Kidney (tissue), 22 donors: ENCODE measurements at places on chromosomes 11 and 22. TPM values are rescaled to one million over a fixed set of nuclear protein-coding genes. Genes with fewer than 3 reads are reported as not detected.

DNA sequence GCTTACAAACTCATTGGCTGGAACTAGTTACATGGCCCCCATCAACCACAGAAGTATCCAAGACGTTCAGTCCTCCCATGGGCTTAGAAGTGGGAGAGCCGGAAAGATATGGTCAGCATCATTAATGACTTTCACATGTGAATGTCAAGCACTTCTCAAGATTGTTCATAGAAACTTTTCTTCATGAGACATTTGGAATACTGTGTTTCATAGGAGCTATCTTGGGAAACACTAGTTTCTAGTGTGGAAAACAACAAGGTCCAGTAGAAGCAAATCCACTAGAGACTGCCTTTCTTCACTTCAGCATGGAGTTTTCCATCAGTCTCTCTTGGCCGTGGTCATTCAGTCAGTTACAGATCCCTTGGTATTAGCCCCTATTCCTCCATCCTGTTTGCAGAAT, 160.9 kb downstream of the C11orf91 start:
- DNase-seq = no peak
- H3K4me1 ChIP-seq = no peaks in the 10 kb centered on the region
- no peaks in the 10 kb centered on the region for H3K36me3 ChIP-seq
- no peaks in the 10 kb centered on the region for H3K27me3 ChIP-seq
- H3K27ac ChIP-seq = no peak overlapping the region

DNA sequence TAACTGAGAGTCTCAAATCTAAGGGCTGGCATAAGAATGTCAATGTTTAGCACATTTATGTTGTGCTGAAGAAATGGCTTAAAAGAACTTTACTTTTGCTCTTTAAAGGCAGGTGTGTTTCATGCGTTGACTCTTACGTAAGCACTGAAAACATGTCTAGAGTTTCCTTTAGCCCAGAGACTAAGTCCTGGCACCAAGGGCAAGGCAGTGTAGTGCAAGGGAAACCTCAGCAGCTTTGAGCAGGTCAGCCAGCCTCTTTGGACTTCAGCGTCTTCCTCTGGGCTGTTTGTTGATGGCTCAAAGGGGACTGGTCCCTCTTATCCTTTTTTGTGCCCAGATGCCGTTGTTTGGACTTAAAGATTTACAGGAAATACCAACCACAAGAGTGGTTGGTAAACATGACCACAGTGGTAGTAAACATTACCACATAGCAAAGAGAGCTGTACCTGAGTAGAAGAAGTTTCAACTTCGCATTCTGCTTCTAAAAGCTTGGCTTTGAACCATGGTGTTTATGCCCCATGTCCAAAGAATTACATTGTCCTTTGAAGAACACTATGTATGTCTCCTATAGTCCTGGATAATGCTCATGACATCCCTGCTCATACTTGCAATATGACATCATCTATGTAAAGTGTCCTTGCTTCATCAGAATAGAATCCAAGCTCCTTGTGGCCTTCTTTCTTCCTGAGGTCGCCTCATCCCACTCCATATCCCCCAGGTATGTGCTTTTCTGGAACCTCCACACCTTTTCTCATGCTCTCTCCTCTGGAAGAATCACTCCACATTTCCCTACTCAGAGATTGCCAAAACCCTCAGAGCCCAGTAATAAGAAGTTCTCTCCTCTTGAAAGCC, 23.5 kb downstream of the TENM4 start:
- H3K27me3 ChIP-seq = no peaks in the 10 kb centered on the region
- H3K27ac ChIP-seq = no peak overlapping the region
- no peaks in the 10 kb centered on the region for H3K36me3 ChIP-seq
- H3K4me3 ChIP-seq = no peak overlapping the region
- peaks cover 9% of the 10 kb centered on the region for H3K4me1 ChIP-seq

Gene AQP11
- total RNA-seq = 1.4 TPM

GRCh38 chr22:47435204-47435487, 672.7 kb downstream of the TBC1D22A start:
- no peak overlapping the region for H3K4me3 ChIP-seq
- H3K36me3 ChIP-seq = no peaks in the 10 kb centered on the region
- no peak for DNase-seq
- no peaks in the 10 kb centered on the region for H3K4me1 ChIP-seq
- H3K27ac ChIP-seq = no peak overlapping the region

Gene CRYBB2
- total RNA-seq = not detected

DNA sequence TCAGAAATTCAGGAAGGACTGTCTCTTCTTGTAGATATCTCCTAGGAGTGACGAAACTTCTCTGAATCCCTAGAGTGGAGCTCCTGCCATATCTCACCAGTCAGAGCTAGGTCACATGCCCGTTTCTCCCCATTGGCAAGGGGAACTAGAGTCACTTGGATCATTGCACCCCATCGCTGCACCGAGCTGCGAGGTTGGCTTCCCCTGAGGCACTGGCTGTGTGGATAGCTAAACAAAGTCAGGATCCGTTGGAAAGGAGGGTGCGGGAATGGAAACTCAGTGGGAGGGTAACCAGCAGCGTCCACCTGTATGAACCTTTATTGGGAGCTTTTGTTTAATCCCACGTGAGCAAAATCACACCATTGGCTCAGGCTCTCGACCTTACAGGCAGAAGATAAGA, 283.8 kb downstream of the BRD1 start:
- H3K4me1 ChIP-seq = no peaks in the 10 kb centered on the region
- H3K36me3 ChIP-seq = no peaks in the 10 kb centered on the region
- DNase-seq = no peak
- no peak overlapping the region for H3K27ac ChIP-seq

GRCh38 chr11:87970762-87971161, 204.5 kb downstream of the RAB38 start:
- no peak overlapping the region for H3K4me3 ChIP-seq
- no peaks in the 10 kb centered on the region for H3K4me1 ChIP-seq
- H3K36me3 ChIP-seq = no peaks in the 10 kb centered on the region
- no peak for DNase-seq
- no peak overlapping the region for H3K27ac ChIP-seq
- no peaks in the 10 kb centered on the region for H3K27me3 ChIP-seq

DNA sequence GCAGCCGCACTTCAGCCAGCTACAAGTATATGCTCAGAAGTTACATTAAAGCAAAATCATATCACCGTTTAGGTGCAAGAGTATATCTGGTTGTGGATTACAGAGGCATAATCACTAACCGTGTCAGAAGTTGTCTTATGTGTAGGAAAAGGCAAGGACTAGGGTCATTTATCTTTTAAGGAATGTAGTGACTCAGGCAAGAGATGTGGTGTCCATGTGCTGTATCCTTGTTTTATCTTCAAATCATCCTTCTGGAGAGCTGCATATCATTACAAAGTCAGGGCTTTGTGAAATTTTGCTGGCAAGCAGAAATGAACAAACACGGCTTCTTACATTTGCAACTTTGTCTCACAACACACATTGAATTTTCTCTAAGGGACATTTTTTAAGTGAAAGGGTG, 12.7 kb upstream of the CHORDC1 start:
- no peak for DNase-seq
- H3K36me3 ChIP-seq = no peaks in the 10 kb centered on the region
- no peak overlapping the region for H3K27ac ChIP-seq
- no peak overlapping the region for H3K4me3 ChIP-seq
- no peaks in the 10 kb centered on the region for H3K4me1 ChIP-seq

DNA sequence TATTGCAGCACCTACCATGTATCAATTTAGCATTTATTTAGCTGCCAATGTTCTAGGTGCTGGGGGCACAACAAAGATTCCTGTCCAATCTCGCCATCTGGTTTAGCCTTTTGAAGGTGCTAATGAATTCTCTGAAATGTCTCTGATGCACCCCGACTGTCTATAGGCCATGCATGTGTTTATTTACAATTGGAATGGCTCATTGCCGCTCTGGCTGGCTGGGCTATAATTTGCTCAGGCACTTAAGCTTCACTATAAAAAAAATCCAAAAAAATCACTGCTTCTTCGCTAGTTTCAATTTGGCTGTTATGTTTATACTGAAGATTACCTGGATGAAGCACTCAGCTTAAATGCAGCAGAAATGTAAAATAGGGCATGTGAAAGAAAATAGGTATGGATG, 115.0 kb upstream of the PAX6 start:
- no peaks in the 10 kb centered on the region for H3K4me1 ChIP-seq
- no peak overlapping the region for H3K27ac ChIP-seq
- H3K36me3 ChIP-seq = no peaks in the 10 kb centered on the region

Gene WBP2NL
- total RNA-seq = 2.5 TPM

Gene CDKN1C
- 54.8 TPM for total RNA-seq

GRCh38 chr11:86666193-86666592, 6.2 kb downstream of the ME3 start:
- no peaks in the 10 kb centered on the region for H3K36me3 ChIP-seq
- no peak overlapping the region for H3K27ac ChIP-seq
- no peak for DNase-seq
- H3K27me3 ChIP-seq = no peaks in the 10 kb centered on the region
- no peak overlapping the region for H3K4me3 ChIP-seq

DNA sequence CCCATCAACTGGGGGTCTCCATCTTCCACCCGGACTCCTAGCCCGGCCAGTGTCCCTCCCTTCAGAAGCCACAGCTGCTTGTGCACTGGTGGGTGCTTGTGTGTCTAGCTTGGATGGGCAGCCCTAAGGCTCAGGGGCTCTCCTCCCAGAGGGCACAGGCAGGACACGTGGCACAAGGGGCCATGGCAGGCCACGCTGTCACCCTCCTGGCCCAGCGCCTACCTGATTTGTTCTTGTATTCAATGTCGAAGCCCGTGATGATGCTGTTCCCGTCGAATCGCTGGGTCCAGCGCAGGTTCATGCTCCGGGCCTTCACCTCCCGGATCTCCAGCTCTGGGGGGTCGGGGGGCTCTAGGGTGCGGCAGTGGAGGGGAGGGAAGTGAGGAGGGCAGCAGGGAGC, 152.6 kb downstream of the CEP164 start:
- no peak overlapping the region for H3K27ac ChIP-seq
- no peak for DNase-seq
- no peaks in the 10 kb centered on the region for H3K4me1 ChIP-seq
- no peaks in the 10 kb centered on the region for H3K27me3 ChIP-seq

GRCh38 chr11:19713196-19714021, 772 bp downstream of the NAV2 start:
- H3K27me3 ChIP-seq = peaks cover 7% of the 10 kb centered on the region
- H3K36me3 ChIP-seq = no peaks in the 10 kb centered on the region
- DNase-seq = peak; percentile 21
- H3K4me1 ChIP-seq = no peaks in the 10 kb centered on the region
- peak overlapping the region; percentile 65 for H3K4me3 ChIP-seq

GRCh38 chr11:132793831-132794230, 738.5 kb downstream of the OPCML start:
- H3K27me3 ChIP-seq = no peaks in the 10 kb centered on the region
- DNase-seq = no peak
- no peak overlapping the region for H3K27ac ChIP-seq
- H3K36me3 ChIP-seq = no peaks in the 10 kb centered on the region
- H3K4me1 ChIP-seq = no peaks in the 10 kb centered on the region
- no peak overlapping the region for H3K4me3 ChIP-seq

- no peaks in the 10 kb centered on the region for H3K27me3 ChIP-seq
- no peak overlapping the region for H3K4me3 ChIP-seq
- no peaks in the 10 kb centered on the region for H3K4me1 ChIP-seq
These were observed 2069.3 kb upstream of the RAG2 start for GRCh38 chr11:38667359-38667758.

GRCh38 chr22:19779685-19780268, 19.2 kb downstream of the TBX1 start:
- no peak overlapping the region for H3K27ac ChIP-seq
- H3K36me3 ChIP-seq = no peaks in the 10 kb centered on the region

DNA sequence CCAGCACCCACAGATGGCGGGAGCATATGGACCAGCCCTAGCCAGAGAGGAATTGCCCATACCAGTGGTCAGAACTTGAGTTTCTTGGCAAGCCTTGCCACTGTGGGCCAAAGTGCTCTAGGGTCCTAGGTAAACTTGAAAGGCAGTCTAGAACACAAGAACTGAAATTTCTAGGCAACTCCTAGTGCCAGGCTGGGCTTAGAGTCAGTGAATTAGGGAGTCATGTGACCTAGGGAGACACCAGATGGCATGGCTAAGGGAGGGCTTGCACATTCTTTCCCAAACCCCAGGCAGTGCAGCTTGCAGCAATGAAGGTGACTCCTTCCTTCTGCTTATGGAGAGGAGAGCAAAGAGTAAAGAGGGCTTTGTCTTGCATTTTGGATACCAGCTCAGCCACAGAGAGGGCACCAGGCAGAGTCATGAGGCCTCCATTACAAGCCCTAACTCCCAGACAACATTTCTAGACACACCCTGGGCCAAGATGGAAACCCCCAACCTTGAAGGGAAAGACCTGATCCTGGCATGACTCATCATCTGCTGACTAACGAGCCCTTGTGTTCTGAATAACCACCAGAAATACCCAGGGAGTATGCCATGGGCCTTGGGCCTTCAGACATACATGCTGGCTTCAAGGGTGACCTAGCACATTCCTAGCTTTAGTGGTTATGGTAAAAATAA, 19.2 kb upstream of the OR56A3 start:
- no peak overlapping the region for H3K4me3 ChIP-seq
- H3K27ac ChIP-seq = no peak overlapping the region
- H3K36me3 ChIP-seq = no peaks in the 10 kb centered on the region
- no peaks in the 10 kb centered on the region for H3K27me3 ChIP-seq
- H3K4me1 ChIP-seq = no peaks in the 10 kb centered on the region

- peak; percentile 82 for DNase-seq
- no peaks in the 10 kb centered on the region for H3K27me3 ChIP-seq
- H3K4me3 ChIP-seq = peak overlapping the region; percentile 48
- no peaks in the 10 kb centered on the region for H3K4me1 ChIP-seq
- no peaks in the 10 kb centered on the region for H3K36me3 ChIP-seq
- H3K27ac ChIP-seq = peak overlapping the region; percentile 80
These were observed 552 bp downstream of the RIN1 start for GRCh38 chr11:66335531-66336233.

Gene CCDC87
- total RNA-seq = 1.0 TPM

- no peak overlapping the region for H3K4me3 ChIP-seq
- H3K27me3 ChIP-seq = no peaks in the 10 kb centered on the region
- H3K27ac ChIP-seq = no peak overlapping the region
These were observed 235.4 kb upstream of the CCDC179 start for GRCh38 chr11:23095650-23096189.

Gene C11orf91
- total RNA-seq = not detected

Gene USP2
- total RNA-seq = 30.4 TPM

- H3K27me3 ChIP-seq = no peaks in the 10 kb centered on the region
- H3K27ac ChIP-seq = no peak overlapping the region
- H3K36me3 ChIP-seq = no peaks in the 10 kb centered on the region
- no peaks in the 10 kb centered on the region for H3K4me1 ChIP-seq
These were observed 6.3 kb upstream of the MCHR1 start for GRCh38 chr22:40673017-40673416.

Gene NARS2
- total RNA-seq = 13.2 TPM

DNA sequence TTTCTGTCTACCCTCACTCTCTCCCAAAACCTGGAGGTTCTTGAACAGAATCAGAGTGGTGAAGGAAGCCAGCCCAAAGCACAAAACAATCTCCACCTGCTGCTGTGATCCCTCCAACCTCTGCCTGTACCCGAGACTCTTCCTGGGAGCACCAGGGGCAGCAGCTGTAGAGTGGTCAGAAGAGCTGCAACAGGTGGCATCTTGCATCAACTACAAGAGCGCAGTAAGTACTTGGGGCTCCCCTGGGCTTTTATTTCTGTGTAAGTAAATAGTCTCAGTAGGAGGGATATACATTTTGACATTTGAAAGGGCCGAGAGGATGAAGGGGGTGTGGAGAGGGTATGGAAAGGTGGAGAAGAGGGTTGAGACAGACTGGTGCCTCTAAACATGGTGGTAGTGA, 8.3 kb upstream of the UBQLNL start:
- DNase-seq = no peak
- H3K27ac ChIP-seq = no peak overlapping the region
- H3K36me3 ChIP-seq = no peaks in the 10 kb centered on the region
- H3K4me3 ChIP-seq = no peak overlapping the region

- H3K4me3 ChIP-seq = no peak overlapping the region
- no peaks in the 10 kb centered on the region for H3K36me3 ChIP-seq
- DNase-seq = no peak
- H3K27ac ChIP-seq = no peak overlapping the region
- H3K27me3 ChIP-seq = no peaks in the 10 kb centered on the region
These were observed 4.4 kb upstream of the MEN1 start for GRCh38 chr11:64814712-64815187.
